ENCODE measurements at places on chromosomes 4 and X.

- no peak for DNase-seq
Observed at GRCh38 chr4:88613417-88613875, 21.2 kb downstream of the HERC3 start.

GRCh38 chr4:156725257-156725656, 246.3 kb downstream of the PDGFC start:
- no peak for DNase-seq

DNA sequence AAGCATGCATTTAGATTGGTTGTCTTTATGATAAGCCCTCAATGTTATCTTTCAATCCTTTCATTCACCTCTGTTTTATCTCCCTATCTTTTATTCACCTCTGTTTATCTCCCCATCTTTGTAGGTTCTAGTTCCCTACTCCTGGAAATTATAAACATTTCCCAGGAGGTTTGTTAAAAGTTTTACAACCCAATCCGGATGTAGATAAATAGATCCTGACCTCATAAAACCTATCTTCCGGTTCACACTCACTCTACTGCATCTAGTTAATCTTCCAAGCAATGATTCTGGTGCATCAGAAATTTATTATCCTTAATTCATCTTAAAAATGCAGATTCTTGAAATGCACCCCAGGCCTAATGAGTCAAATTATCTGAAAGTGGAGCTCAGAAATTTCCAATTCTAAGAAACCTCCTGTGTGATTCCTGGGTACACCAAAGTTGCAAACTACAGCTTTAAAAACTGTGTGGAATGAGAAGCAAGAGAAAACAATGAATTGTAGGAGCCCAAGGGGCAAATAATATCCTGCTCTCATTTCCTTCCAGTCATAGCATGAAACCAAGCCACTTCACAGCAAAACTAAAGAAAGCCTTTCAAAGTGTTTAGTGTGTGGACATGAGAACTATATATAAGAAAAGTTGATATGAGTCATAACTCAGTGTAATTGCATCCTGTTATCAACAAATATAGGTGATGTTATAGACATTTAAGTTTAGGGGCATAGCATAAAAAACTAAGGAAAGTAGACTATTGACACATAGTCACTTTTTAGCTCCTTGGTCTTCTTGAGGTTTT, 51.1 kb upstream of the UGT8 start:
- DNase-seq = no peak

GRCh38 chr4:8894424-8894816, 22.8 kb upstream of the HMX1 start:
- DNase-seq = no peak

DNA sequence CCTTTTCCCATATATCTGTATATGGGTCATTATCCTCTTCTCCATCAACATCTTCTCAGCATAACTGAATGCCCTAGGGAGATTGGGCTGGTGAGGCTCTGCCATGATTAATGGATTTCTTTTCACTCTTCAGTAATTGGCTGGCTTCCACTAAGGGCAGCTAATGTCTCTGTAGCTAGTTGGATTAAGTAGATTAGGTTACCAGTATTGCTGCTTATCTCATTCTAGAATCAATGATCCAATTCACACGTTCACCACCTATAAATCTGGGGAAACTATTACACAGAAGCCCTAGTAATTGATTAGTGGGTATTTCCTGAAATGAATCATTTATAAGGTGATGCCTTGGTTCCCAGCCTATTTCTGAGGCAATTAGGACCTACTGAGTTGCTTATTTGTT, 94.8 kb downstream of the KDR start:
- DNase-seq = no peak

GRCh38 chr4:98181809-98182208, 38.5 kb upstream of the STPG2 start:
- DNase-seq = no peak

GRCh38 chrX:69072486-69073006, 92.7 kb downstream of the PJA1 start:
- no peak for DNase-seq
